ENCODE measurements at places on chromosomes 5 and 9.

GRCh38 chr5:8907168-8907868 is 638.6 kb downstream of the SEMA5A start:
- no peak for DNase-seq

DNA sequence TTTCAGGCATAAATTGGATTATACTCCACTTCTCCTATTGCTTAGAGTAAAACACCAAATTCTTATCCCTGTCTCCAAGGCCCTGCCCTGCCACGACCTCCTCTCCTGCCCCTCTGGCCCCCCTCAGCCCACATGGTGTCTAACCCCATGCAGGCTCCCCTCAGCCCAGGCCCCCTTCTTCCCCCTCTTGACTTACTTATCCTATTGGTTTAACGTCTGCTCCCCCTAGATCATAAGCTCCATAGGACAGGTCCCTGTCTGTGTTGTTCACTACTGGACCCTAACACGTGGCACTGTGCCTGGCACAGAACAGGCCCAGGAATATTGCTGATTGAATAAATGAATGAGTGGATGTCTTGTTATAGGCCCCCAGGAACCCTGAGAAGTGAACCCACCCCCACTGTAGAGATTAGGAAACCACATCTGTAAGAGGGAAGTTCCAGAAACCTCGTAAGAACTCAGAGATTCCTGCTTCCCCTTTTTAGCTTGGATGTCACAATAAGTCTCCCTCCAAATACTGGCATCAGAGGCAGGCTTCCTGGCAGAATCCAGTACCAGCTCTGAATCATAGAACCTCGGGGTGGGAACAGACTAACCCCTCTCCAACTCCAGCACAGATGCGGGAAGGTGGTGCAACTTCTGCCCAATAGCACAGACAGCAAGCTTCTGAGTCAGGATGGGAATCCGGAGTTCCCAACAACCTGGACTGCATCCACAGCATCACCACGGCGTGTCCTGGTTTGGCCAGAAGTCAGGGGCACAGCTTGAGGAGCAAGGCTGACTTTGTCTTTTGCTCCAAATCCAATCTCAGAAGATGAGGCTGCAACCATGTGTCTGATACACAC is 31.5 kb downstream of the HRH2 start:
- no peak for DNase-seq

DNA sequence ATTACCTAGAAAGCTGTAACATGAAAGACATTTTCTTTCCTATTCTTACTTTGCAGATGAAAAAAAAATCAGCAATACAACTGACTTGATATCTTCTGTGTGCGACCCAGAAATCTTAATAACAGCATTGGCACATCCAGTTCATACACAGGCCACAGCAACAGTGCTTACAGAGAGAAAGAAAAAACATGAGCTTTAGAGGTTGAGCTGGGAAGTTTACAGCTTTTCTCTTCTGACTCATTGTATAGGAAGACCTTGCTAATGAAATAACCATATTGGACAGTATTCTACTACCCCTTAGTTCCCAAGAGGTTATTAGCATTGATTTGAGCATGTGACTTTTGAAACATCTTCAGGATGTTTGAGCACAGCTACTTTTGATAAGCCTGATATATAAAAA is 1033.4 kb upstream of the DMAC1 start:
- no peak for DNase-seq

DNA sequence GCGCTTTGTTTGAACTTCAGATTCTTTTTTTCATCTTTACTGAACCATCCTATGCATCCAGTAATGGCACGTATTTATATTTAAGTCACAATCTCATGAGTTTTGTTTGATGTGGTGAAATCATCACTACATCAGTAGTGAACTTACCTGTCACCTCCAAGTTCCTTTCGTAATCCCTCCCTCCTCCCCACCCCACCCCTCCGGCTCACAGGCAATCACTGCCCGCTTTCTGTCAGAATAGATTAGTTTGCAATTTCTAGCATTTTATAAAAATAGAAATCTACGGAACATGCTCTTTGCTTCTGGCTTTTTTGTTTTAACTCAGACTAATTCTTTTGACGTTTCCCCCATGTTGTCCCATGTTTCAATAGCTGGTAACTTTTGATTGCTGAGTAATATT is 305.4 kb upstream of the IRX4 start:
- no peak for DNase-seq
